ENCODE measurements at places on chromosomes 16 and 17.

GRCh38 chr17:75758131-75758905 is 6.7 kb downstream of the GALK1 start:
- no peak for DNase-seq

- DNase-seq, result no peak
Observed at GRCh38 chr16:88883946-88884345, 17.5 kb upstream of the PABPN1L start.

- DNase-seq, result no peak
Observed at GRCh38 chr16:83652943-83653342, 154.8 kb upstream of the HSBP1 start.

DNA sequence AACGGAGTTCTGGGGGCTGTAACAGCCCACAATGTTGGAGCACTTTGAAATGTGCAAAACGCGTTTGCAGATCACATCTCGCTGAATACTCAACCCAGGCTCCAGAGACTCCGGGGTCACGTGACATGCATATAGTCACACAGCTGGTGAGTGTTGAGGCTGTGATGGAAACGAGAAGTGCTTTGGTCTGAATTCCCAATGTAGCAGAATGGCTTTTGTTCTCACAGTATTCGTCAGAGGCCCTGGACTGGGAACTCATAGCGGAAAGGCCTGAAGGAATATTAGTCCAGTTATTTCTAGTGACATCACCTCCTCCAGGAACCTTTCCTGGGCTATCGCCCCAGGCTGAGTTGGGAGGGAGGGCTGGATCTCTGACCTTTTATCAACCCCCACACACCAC is 95.8 kb upstream of the CRHR1 start:
- no peak for DNase-seq

DNA sequence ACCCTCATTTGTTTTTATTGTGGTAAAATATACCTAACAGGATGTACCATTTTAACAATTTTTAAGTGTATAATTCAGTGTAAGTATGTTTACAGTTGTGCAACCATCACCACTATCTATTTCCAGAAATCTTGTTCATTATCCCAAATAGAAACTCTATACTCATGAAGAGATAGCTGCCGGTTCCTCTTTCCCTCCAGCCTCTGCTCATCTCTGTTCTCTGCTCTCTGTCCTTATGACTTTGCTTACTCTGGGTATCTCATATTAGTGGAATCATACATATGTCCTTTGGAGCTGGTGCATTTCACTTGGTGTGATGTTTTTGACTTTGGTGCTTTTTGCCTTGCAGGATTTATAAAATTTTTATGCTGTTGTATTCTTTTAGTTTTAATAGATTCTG is 19.4 kb downstream of the CYLD start:
- no peak for DNase-seq
